Epithelial cell of umbilical artery (primary cell): ENCODE measurements at places on chromosomes 11 and 22. TPM values are rescaled to one million over a fixed set of nuclear protein-coding genes. Genes with fewer than 3 reads are reported as not detected.

Gene PYGM
- total RNA-seq, result under 0.01 and 0.46 TPM in 2 replicates

Gene DCHS1
- total RNA-seq, result 29.0 and 30.2 TPM in 2 replicates

Gene FGF19
- total RNA-seq, result not detected in 2 replicates

Gene DDI1
- total RNA-seq, result not detected in 2 replicates

Gene ARL2
- total RNA-seq, result 113 and 137 TPM in 2 replicates
